ENCODE measurements at places on chromosomes 16 and 17.

DNA sequence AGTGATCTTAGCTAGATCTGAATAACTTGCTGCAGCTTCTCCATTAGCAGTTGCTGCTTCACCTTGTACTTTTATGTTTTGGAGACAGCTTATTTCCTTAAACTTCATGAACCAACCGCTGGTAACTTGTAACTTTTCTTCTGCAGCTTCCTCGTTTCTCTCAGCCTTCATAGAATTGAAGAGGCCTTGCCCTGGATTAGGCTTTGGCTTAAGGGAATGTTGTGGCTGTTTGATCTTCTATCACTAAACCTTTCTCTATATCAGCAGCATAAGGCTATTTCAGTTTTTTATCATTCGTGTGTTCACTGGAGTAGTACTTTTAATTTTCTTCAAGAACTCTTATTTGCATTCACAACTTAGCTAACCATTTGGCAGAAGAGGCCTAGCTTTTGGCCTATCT lies 21.5 kb upstream of the TMEM92 start:
- DNase-seq = no peak

- no peak for DNase-seq
Measured at GRCh38 chr17:69558796-69559195, 144.3 kb downstream of the MAP2K6 start.

DNA sequence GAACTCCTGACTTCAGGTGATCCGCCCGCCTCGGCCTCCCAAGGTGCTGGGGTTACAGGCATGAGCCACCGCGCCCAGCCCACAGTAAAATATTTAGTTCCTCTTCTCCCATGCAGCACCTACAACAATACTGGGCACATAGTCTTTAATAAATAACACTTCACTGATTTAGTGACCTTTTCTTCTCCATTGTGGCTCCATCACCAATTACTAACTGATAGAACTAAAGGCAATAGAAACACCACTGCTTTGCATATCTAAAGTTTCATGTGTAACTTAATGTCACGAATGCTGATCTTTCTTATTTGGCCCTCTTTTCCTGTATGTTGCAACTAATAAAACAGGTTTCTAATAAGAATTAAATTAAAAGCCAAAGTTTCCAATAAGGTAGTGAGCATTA lies 38.9 kb downstream of the TRIM37 start:
- DNase-seq = no peak

- DNase-seq = no peak
Measured at GRCh38 chr17:61369751-61370150, 29.9 kb upstream of the TBX2 start.

- no peak for DNase-seq
Measured at GRCh38 chr17:6456321-6456720, 12.1 kb downstream of the PIMREG start.

DNA sequence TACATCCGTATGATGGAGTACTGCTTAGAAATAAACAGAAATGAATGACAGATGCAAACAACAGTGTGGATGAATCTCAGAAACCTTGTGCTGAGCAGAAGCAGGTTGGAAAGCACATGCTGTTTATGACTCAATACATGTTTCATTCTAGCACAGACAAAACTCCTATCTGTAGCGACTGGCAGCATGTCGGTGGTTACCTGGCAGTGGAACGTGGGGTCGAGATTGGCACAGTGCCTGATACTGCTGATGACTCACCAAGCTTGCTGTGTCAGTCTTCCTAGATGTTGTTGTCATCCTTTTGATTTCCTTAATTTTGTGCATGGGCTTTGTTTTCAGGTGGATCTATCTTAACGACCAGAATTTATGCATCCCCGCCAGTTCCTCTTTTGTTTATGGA lies 62.1 kb downstream of the GAN start:
- no peak for DNase-seq

- DNase-seq = peak; percentile 73
Measured at GRCh38 chr17:30970831-30971567, at the start of gene RNF135. Gene RNF135 (plus strand): TSS chr17:30971039. CDS start chr17:30971074, 35 bp downstream.

GRCh38 chr16:62213763-62214162 lies 177.5 kb upstream of the CDH8 start:
- no peak for DNase-seq

- DNase-seq = no peak
Measured at GRCh38 chr16:23496821-23497542, 13.3 kb downstream of the GGA2 start.

DNA sequence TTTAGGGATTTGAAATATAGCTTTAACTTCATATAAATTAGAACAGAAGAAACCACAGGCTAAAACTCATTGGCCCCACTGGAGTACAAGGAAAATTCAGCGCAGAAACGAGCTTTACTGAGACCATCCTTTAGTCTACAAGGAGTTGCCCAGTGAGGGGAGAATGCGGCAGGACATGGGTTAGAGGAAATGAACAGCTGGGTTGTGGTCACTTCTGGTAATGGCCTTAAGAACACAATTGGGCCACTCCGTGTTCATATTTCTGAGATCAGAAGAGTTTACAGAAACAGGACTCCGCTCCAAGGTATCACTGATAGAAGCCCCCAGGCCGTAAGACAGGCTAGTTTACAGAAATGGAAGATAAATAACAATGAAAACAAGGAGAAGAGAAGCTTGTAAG lies 188.3 kb downstream of the ZFHX3 start:
- no peak for DNase-seq

DNA sequence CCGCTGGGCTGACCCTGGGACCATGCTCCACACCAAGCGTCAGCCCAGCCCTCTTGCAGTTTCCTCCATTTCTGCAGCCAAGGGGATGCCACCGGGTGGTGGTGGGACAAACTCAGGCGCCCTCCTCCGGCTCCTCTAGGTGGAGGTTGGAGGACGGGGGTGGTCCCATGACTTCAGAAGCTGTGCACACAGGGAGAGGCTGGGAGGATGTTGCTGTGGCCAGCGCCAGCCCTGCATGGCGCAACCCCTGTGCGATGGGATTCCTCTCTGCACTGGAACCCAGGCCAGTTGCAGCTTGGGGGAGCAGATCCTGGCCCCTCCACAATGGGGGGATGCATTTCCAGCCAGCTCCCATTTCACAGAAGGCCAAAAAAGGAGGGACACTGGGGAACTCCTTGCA lies 246.5 kb downstream of the C16orf95 start:
- DNase-seq = no peak

- DNase-seq = no peak
Measured at GRCh38 chr17:39818358-39819000, 45.6 kb downstream of the IKZF3 start.

DNA sequence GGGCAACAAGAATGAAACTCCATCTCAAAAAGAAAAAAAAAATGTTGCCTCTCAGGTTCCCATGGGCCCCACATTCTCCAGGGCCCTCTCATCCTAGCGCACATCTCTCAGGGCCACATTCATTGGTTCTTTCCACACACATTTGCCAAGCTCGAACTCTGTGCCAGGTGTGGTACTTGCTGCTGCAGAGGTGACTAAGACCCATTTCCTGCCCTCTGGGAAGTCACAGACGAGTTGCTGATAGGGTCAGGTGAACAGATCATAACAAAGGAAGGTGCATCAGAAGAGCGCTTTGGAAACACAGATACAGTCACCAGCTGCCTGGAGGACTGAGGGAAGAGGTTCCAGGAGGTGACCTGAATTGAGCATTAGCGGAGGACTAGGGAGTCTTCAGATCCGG lies 1.0 kb downstream of the GSDMA start:
- no peak for DNase-seq

DNA sequence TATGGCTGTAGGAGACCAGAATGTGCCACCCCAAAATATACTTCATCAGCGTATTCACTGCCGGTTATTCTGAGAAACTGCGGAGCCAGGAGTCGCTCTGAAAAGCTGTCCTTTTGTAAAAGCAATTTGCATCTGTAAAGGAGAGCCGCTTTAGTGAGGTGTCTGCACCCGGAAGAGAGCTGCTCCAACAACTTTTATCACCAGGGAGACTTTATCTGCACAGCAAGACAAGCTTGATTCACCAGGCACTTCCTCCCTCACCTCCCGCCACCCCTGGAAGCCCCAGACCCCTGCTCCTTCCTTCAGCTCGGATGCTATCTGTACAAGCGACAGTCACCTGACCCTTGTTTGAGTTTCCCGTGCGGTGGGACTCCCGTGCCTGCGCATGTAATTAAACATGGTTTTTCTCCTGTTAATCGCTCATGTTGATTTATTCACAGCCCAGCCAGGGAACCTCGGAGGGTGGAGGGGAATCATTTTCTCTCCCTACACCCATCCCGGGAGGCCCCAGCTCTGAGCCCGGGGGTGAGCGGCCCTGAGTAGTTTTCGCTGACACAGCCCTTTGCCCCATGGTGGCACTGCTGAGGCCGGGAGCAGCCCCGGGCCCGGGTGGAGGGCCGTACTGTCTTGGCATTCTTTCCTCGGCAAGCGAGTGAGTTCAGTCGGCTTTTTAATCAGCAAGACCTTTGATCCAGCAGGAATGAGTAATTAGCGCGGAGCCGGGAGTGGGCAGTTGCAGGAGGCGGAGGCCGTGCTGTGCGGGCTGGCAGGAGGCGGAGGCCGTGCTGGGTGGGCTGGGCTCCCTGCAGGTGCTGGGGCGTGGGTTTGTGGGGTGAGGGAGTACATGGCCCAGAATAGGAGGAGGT lies 222.7 kb upstream of the CIBAR2 start:
- no peak for DNase-seq

DNA sequence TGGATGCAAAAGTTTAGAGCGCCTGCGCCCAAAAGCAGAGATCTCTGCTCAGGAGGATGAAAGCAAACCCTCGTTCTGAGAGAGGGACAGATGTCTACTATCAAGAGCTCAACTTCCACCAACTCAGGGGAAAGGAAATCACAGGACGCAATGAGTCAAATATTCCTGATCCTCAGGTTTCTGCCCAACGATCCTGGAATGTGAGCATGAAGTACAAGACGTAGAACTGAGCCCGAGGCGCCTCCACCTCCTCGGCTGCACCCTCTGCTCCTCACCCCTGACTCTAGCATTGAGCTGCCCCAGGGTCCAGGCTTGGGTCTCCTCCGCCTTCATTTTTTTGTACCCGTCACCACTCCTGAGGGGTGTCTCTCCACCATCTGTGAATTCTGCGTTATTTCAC lies 15.4 kb downstream of the IFT140 start:
- no peak for DNase-seq

DNA sequence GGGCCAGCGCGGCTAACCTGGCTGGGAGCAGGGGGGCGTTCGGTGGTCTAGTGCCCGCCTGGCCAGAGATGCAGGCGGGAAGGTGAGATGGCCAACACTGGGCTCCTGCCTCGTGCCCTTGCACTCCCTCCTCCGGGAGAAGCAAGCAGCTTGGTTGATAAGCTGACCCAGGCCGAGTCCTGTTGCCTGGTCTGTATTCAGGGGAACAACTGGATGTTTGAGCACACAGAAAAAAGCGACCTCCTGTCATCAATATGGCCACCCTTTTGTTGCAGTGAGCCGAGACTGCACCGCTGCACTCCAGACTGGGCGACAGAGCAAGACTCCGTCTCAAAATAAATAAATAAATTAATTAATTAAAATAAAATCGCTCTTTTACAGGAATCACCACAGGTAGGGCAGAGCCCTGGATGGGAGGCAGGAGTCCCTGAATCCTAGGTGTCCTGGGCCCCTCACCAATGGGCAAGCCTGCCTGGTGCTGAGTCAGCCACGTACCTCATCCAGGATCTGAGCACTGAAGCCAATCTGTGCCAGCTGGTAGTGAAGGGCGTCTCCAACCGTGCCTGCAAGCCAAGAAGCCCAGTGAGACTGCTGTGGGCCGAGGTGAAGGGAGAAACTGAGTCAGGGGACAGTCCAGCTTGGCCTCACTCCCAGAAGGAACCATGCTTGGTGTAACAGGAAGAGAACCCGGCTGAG lies 31.8 kb downstream of the HASPIN start:
- DNase-seq = peak; percentile 61

DNA sequence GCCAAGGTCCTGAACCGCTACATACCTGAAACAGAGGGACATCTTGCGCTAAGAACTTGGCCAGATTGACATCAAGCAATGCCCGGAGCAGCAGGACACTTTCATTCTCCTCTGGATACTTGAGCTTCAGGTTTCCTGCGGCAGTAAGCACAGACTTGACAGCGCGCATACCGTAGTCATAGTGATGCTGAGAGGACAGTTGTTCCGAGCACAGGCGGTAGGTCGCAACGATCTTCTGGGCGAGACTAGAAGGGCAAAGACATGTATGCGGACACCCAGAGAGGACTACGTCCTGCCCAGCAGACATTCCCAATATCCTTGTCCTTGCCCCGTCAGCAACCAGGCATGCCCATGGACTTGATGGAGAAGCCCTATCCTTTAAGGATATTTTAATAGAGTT lies 112.9 kb downstream of the DNAH3 start:
- DNase-seq = peak; percentile 5

DNA sequence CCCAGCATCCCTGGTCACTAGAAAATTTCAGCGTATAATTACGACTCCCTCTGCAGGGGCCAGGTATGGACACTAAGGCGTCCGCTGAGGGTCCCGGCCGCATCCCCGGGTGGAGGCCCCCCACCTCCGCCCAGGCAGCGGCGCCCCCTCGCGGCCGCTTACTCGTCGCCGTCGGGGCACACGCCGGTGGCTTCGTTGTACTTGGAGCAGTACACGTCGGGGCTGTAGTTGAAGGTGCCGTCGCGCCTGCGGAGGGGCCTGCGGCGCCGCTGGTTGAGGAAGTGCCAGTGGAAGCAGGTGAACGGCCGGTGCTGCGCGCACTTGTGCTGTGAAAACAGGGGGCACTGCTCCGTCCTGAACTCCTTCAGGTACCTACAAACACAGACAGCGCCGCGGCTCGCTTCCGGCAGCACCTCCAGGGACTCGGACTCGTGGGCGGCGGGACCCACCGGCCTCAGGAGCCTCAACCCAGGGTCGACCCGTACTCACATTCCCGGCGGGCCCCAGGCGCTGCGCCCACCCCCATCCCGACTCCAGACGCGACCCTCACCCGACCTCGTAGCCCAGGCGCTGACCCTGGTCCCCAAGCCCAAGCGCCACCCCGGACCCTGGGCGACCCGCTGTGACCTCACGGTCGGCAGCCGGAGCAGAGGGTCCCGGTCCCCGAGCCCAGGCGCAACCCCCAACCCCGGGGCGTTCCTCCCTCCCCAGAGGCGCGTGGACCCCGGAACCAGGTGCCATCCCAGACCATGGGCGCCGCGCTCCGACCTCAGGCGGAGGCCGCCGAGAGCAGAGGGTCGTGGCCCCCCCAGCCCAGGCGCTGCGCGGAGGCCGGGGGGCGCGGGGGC lies 596 bp downstream of the UNKL start:
- DNase-seq = peak; percentile 10

- no peak for DNase-seq
Measured at GRCh38 chr16:29024278-29024677, 39.4 kb downstream of the LAT start.

DNA sequence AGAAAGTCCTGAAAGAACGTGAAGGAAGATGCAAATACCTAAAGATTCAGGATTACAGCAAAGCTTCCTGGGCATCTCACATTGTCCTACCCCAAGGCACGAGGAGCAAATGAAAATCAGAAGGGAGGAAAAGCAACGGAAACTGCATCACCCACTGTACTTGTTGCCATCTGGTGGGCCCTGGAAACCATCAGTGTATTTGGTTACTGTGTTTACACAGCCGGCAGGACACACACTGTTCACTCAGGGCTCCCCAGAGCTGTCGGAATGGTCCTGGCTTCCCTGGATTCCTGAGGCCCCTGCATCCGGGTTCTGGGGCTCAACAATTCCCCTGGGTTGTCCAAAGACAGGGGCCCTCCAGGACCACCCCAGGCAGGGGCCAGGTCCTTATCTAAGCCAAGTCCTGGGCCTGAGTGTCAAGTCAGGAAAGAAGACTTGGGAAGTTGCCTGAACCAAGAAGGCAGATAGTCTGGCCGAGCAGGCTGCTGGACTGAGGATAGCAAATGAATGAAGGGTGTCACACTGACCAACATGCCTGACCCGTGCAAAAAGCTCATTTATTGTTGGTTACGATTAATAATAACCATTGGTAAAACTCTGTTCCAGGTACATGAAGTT lies 52.8 kb downstream of the SOX9 start:
- DNase-seq = no peak

GRCh38 chr16:4382795-4383357 lies 11.2 kb downstream of the VASN start:
- no peak for DNase-seq
